ENCODE measurements at places on chromosomes 1 and 21.

- DNase-seq = no peak
Observed at GRCh38 chr21:14086553-14086952, 124.2 kb downstream of the LIPI start.

GRCh38 chr1:171167785-171168184, 17.3 kb upstream of the FMO2 start:
- no peak for DNase-seq

GRCh38 chr1:186904361-186904760, 75.6 kb downstream of the PLA2G4A start:
- no peak for DNase-seq

- no peak for DNase-seq
Observed at GRCh38 chr1:164713456-164714207, 154.6 kb downstream of the PBX1 start.

DNA sequence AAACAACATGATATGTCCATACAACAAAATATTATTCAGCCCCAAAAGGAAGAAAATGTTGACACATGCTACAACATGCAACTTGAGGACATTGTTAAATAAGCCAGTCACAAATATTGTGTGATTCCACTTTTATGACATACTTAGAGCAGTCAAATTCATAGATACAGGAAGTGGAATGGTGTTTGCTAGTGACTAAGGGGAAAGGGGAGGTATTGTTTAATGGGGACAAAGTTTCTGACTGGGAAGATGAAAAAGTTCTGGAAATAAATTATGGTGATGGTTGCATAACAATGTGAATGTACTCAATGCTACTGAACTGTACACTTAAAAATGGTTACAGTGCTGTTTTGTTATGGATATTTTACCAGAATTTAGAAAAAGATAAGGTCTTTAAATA, 77.7 kb downstream of the RHOU start:
- DNase-seq = no peak

- DNase-seq = no peak
Observed at GRCh38 chr1:199310708-199311107, 671.9 kb downstream of the PTPRC start.

GRCh38 chr1:99919220-99919619, 50.6 kb upstream of the SLC35A3 start:
- DNase-seq = no peak

DNA sequence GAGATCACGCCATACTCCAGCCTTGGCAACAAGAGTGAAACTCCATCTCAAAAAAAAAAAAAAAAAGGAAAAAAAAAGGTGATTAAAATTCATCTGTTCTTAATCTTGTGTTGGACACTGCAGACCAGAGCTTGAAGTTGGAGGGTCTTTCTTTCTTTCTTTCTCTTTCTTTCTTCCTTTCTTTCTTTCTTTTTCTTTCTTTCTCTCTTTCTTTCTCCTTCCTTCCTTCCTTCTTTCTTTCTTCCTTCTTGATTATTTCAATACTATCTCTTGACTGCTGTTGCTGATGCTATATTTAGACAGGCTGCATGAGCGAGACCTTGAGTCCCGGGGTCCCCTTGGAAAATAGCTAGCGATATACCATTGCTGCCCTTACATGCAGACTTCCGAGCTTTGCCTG, 107.4 kb upstream of the ADAR start:
- DNase-seq = no peak

DNA sequence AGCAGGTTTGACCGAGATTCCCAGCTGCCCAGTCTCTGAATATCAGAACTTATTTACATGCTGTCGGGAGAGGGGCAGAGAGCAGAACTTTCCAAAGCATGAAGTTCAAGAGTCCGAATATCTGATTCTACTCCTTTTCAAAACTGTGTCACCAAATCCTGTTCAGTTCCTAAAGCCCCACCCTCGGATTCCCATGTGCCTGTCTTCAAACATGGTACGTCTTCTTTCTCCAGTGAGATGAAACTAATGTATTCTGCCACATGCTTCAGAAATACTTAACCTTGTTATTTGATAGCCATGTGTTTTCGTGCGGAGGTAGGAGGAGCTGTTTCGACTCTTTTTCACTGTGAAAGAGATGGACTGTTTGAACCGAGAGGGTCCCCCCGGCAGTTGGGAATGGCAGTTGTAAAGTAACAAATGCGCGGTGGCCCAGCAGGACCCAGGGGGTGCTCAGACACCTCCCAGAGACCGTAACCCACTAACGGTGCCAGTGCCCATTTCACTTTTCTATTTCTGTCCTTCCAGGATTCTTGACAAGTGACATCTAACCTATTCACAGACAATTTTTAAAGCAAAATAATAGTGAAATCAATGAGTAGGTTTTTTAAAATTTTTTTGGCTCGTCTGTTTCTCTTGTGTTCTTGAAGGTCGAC, 67.2 kb downstream of the ZBTB18 start:
- no peak for DNase-seq

- no peak for DNase-seq
Observed at GRCh38 chr1:172390683-172391551, 29.6 kb upstream of the C1orf105 start.

GRCh38 chr1:154935749-154936554, 567 bp downstream of the PMVK start:
- no peak for DNase-seq

GRCh38 chr21:35256468-35256988, 207.4 kb upstream of the RUNX1 start:
- peak; percentile 95 for DNase-seq

DNA sequence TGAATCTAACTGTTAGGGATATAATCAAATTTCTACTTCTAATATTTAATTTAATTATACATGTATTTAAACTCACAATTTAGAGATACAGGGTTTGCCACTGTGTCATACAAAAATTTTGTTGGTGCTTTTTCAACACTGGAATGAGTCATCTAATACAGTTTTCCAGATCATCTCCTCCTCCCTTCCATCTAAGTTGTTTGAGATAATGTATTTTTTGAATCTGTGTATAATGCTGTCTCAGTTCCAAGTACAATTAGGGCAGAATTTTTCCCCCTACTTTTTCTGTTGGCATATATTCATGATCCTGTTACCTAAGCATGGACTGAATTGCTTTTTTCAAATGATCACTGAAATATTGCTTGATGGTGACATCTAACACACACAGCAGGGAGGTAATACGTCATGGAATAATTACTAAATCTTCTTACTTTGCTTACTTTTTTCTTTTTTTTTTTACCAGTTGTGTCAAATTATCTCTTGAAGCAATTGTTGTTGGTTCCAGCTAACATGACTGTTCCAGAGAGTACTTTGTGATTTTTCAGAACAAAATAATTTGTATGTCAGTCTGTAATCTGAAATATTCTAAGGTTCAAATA, 146.0 kb downstream of the MAGI3 start:
- no peak for DNase-seq

- no peak for DNase-seq
Observed at GRCh38 chr1:63463248-63463647, 59.8 kb downstream of the ITGB3BP start.

DNA sequence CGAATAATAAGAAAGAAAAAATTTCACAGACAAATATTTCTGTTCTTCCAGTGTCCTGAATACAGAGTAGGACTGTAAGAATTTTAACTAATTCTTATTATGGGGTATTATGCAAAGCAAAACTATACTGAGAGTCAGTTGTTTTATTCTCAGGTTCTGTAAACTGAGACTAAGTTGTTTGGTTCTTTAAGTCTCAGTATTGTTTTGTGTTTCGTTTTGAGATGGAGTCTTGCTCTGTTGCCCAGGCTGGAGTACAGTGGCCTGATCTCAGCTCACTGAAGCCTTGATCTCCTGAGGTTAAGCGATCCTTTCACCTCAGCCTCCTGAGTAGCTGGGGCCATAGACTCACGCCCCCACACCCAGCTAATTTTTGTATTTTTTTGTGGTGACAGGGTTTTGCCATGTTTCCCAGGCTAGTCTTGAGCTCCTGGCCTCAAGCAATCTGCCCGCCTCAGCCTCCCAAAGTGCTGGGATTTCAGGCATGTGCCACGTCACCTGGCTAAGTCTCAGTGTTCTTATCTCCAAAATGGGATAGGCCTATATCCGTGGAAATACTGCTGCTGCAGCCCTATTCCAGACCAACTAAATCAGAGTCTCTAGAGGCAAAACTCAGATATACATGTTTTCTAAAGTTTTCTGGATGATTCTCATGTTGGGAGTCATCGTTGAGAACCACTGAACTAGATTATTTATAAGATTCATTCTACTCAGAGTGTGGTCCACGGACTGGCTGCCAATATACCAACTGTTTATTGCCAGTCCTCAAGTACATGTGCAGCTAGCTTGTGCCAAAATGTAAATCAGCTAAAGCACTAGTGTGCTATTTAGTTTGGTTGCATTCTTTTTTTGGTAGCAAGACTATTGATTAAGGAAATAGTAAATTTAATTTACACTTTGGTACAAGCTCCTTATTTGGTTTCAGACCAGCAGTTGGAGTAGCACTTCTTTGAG, 116.6 kb downstream of the HS2ST1 start:
- no peak for DNase-seq

- DNase-seq = no peak
Observed at GRCh38 chr21:36859744-36860501, 106.5 kb downstream of the HLCS start.

- DNase-seq = no peak
Observed at GRCh38 chr21:31470896-31471694, 127.0 kb upstream of the TIAM1 start.

Data from AG09309 (cell line).